Effector CD8-positive, alpha-beta T cell (primary cell): ENCODE measurements at places on chromosomes 1 and 21.
A peak's percentile ranks its signal among the peaks of the same experiment; 100 is the strongest.

DNA sequence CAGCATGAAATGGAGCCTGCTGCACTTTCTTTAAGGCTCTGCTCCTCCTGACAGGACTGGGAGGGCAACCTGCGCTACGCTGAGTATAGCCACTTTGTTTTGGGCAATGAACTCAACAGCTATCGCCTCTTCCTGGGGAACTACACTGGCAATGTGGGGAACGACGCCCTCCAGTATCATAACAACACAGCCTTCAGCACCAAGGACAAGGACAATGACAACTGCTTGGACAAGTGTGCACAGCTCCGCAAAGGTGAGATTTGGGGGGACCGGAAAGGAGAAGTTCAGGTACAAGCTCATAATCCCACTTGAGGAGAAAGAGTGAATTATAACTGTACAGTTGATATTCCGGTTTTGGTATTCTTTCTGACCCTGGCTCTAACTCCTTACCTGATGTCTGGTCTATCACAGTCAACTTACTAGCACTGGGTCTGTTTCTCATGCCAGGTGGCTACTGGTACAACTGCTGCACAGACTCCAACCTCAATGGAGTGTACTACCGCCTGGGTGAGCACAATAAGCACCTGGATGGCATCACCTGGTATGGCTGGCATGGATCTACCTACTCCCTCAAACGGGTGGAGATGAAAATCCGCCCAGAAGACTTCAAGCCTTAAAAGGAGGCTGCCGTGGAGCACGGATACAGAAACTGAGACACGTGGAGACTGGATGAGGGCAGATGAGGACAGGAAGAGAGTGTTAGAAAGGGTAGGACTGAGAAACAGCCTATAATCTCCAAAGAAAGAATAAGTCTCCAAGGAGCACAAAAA is 5.4 kb downstream of the ANGPTL7 start:
- DNase-seq: no peak

- no peak for DNase-seq
These were observed 32.0 kb upstream of the EPS15 start for GRCh38 chr1:51551081-51551480.

GRCh38 chr1:117295001-117295400 is 72.2 kb upstream of the MAN1A2 start:
- DNase-seq: no peak

DNA sequence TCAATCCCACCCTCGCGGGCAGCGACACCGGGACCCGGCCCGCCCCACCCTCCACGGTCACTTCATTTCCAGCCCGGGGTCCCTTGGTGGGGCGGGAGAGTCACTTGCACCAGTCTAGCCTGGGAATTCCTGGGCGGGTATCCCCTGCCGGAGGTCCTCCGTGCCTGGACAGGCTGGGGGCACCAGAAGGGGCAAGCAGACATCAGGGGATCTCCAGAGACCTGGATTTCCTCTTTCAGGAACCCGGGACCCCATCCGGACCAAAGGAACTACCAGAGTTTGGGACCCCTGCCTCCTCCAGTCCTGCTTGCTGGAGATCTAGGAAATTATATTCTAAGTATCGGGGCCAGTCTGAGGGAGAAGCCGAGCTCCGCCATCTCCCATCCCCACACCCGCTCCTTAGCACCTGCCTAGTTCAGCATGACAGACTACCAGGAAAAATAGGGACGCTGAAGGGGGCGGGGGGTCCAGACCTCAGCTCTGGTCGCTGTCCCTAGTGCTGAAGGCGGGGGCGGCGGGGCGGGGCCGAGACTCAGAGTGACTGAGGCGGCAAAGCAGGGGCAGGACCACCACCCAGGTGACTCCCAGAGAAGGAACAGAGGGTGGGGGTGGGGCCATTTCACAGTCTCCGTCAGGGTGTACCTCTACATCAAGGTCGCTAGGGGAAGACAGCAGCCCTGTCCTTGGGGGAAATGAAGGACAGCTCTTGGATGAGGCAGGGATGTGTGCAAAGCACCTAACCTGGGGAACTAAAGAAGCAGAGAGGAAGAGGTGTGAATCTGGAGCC is 832 bp downstream of the HCN3 start:
- peak; percentile 80 for DNase-seq

GRCh38 chr1:246506674-246507481 is at the start of gene SMYD3:
Gene SMYD3, minus strand, starts transcription at chr1:246507279.
- peak; percentile 81 for DNase-seq

GRCh38 chr21:14086553-14086952 is 124.2 kb downstream of the LIPI start:
- DNase-seq: no peak

- DNase-seq: peak; percentile 52
These were observed at the start of gene DISP1 for GRCh38 chr1:222814536-222815439. Gene DISP1, plus strand, starts transcription at chr1:222815039. Its CDS starts 127,785 bp downstream, at chr1:222942824.

DNA sequence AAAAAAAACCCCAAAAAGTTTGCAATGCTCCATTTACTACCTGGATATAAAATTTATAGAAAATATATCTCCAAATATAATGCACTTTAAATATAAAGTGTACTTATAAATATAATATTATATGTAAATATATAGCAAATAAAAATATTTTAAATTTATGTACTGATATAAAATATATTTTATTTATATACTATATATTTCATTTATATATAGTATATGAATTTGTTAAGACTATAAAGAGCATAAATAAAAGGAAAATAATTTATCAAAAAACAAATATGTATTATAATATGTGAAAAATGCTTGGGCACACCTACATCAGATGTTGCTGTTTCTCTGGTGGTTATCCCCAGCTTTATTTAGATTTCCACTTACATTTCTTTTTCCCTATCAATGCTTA is 71.0 kb upstream of the ZBTB18 start:
- DNase-seq: no peak

GRCh38 chr21:21631961-21632360 is 633.8 kb downstream of the NCAM2 start:
- no peak for DNase-seq

DNA sequence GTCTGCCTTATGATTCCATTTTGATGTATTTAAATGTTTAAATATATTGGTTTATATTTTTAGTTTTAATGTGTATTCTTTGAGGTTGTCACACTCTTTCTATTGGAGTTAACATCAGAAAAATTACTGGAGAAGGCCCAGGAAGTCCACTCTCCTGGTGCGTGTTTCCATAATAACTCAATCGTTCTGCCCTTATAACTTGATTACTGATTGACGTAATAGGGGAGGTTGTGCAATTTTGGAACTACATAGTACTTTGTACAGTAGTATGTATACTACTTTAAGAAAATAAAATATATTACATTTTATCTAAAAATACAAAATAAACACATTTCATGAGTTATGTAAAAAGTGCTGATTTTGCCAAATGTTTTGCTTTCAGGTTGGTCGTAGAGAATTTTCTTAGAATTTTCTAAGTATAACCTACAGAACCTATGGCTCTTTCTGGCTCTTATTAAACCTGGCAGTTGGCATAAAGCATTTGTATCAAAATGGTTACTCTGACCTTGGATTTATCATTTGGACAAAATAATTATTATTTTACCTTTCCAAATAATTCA is 5.7 kb downstream of the PLA2G4A start:
- DNase-seq: no peak

GRCh38 chr1:156815961-156816422 is 656 bp downstream of the SH2D2A start:
- no peak for DNase-seq

- DNase-seq: no peak
These were observed 826.1 kb downstream of the MRPL39 start for GRCh38 chr21:24781146-24781545.

GRCh38 chr1:181485287-181486097 is 2.2 kb downstream of the CACNA1E start:
- no peak for DNase-seq

DNA sequence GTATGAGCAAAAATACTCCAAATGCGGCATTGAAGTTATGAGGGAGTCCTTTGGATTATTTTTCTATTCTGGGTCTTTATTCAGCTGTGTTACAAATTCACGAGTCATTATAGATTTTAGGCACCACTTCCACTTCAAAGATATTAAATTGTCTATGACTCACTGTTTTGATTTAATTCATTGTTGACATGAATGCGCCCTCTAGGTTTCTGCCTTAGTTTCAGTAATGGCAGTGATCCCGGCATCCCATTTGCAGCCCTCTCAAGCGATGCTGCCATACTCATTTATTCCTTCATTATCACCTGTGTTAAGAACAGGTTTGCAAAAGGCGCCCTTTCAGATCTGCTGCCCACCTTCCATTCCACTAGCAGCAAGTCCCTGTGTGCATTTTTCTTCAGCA is 14.0 kb downstream of the RSPO1 start:
- no peak for DNase-seq
